Endothelial cell of umbilical vein (primary cell): ENCODE measurements at places on chromosomes 3 and 15. TPM values are rescaled to one million over a fixed set of nuclear protein-coding genes. Genes with fewer than 3 reads are reported as not detected.

DNA sequence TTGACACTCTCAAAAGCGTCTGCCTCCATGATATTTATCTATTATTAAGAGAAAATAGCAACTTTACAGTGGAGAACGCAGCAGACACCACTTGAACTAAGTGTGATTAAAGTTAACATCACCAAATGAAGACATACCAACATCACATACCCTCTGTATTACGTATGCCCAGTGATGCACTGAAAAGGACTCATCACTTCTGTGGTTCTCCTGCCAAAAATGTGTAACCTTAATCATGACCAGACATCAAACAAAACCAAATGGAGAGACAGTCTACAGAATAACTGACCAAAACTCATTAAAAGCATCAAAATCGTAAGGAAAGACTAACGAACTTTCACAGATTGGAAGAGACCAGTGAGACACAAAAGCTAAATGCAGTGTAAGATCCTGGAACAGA is 103.2 kb downstream of the PPP2R3A start:
- no peak for DNase-seq

- DNase-seq, result peak; percentile 63
Measured at GRCh38 chr3:119352863-119353527, 58.8 kb downstream of the ARHGAP31 start.

- no peak for DNase-seq
Measured at GRCh38 chr3:10467904-10468612, 37.3 kb downstream of the ATP2B2 start.

DNA sequence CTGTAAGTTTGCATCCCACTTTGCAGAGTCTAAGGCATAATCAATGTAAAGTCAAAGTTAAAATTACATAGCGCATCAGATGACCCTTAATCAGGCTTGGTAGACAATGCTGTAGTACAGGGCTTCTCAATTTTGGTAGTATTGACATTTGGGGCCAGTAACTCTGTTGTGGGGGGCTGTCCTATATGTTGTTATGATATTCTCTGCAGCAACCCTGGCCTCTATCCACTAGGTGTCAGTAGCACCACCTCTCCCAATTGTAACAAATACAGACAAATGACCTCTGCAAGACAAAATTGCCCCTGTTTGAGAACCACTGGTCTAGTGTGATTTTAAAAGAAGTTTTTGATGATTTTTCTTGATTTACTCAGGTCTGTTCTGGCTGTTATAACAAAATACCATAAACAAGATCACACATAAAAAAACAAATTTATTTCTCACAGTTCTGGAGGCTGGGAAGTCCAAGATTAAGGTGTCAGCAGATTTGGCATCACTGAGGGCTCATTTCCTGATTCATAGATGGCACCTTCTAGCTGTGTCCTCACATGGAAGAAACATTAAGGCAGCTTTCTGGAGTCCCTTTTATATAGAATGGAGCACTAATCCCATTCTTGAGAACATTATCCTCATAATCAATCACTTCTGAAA is 37.6 kb upstream of the SLC9A9 start:
- DNase-seq, result peak; percentile 36

GRCh38 chr3:108181172-108181571 is 41.1 kb downstream of the IFT57 start:
- DNase-seq, result no peak

DNA sequence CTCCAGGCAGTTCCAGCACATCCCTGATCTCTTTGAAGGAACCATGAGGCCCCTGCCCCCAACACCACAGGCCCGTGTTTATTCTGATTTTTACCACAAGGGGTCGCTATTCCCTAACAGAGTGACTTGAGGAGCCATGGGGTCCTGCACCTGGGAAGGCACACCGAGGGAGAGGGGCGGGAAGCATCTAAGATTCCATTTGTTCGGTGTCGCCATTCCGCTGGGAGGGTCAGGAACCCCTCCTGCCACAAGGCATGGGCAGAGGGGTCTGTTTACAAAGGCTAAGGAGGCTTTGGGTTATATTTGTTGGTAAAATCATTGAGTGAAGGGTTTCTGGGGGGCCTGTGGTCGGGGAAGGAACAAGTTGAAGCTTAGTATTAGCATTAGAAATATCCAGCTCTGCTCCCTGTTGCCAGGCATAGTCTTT is 77.1 kb downstream of the WDR76 start:
- peak; percentile 71 for DNase-seq

GRCh38 chr3:27681249-27681748 is 40.8 kb downstream of the EOMES start:
- DNase-seq, result peak; percentile 79

The FBXW12 gene
- polyA plus RNA-seq, result not detected in 2 replicates

The ADGRG7 gene
- not detected in 2 replicates for polyA plus RNA-seq
